ENCODE measurements at places on chromosomes 4 and X.

DNA sequence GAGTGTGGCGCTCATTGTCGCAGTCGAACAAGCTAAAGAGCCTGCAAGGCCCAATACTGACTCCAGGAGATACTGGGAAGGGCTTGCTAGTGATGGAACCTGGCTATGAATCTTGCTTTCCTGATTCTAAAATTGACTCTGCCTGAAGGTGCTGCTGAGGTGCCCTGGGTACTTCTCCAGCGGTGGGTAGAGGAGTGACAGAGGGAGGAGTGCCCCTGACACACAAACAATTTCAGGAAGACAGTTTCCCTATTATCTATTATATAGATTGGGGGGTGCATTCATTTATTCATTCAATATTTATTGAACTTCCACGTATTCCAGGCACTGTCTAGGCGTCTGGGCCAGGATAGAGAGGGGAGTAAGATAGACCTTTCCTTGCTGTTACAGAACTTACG is 339.2 kb upstream of the GATB start:
- DNase-seq, result no peak

DNA sequence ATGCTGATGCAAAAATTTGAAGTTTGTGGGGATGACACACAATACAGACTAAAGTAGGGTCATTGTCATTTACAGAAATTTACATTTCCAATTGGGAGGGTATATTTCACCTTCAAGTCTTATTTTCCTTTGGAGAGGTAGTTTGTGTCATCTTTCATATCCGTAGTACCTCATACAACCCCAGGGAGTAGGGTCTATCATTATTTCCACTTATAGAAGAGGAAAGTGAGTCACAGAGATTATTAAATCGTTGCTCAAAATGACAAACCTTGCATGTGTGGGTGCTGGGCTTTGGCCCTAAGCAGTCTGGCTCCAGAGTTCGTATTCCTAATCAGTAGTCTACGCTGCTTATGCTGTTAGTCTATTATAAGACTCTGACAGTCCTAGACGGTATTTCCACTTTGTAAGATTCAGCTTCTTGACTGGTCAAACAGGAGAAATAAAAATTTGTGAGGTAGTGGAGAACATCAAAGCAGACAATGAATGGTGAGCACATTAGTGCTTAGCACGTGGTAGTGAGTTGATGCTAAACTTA is 516.5 kb downstream of the PCDH7 start:
- DNase-seq, result no peak

DNA sequence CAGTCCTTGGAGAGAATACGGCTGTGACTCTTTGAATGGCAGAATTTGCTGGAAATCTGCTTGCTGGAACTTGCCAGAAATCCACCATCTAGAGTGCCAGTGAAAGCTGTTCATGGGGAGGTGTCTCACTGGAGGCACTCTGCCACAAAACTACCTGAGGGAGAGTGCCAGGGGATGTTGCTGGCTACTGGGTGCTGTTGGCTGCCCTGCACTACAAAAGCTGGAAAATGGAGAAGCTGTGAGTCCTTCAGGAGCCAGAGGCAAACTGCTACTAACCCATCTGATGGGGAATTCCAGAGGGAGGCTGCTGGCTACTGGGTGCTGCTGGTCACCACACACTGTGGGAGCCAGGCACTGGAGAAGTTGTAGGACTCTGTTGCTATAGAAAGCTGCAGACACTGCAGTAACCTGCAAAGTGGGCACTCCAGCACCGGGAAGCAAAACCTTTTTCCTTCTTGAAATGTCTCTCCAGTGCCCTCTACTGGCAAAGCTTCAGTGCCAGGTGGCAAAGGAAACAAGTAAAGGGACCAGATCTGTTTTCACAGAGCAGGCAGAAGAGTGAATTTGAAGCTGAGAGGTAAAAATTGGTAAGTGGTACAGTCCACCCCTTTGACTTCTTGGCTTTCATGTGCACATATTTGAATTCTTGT is 47.8 kb upstream of the HSD17B10 start:
- DNase-seq, result peak; percentile 53

- DNase-seq, result no peak
Measured at GRCh38 chrX:149374751-149375150, 130.4 kb downstream of the IDS start.

All from amniotic stem cell (primary cell).